Activated T-cell treated with anti-CD3 and anti-CD28 coated beads, Interleukin-2, amount 50 U/mL, for 72 hours (primary cell): ENCODE measurements at places on chromosomes 4 and X. TPM values are rescaled to one million over a fixed set of nuclear protein-coding genes. Genes with fewer than 3 reads are reported as not detected.

Gene KLB
- total RNA-seq, result not detected

Gene SSX4B
- not detected for total RNA-seq

Gene CLCN3
- 31.1 TPM for total RNA-seq

Gene CLGN
- 0.14 TPM for total RNA-seq
